ENCODE measurements at places on chromosomes 3 and 15.

- DNase-seq, result no peak
Measured at GRCh38 chr3:133955892-133956291, 60.2 kb upstream of the RAB6B start.

DNA sequence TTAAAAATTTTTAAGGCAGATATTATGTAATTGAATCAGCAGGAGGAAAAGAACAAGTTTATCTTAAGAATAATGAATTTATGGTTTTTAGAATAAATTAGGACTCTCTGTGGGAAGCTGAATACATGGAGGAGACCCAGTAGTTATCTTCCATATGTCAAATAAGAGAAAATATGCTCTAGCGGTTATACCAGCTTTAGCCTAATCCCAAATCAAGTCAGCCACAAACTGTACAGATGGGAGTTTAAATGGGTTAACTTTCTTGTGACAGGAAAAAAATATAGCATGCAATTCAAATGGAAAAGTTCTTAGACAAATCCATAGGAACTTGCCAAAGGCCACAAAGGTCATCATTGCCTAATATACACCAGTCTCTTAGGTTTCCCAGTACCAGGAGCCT, 84.3 kb downstream of the TTBK2 start:
- no peak for DNase-seq

GRCh38 chr3:127158614-127159229, 34.2 kb upstream of the PRR23E start:
- no peak for DNase-seq

DNA sequence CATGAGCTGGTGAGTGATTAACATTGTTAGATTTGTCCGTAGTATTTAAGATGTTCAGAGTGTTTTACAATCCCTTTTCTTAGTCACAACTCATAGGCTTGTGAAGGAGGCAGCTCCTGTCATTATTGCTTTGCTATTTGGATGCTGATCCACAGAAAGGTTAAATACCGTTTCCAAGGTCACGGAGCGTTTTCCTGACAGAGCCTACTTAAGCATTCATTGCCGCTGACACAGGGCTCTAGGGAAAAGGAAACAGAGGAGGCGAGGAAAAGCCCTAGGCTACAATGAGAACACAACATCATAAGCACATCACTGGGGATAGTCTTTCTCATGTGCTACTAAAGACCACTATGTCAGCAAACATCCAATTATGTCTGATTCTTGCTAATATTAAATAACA, 38.5 kb upstream of the CPB1 start:
- DNase-seq, result no peak

DNA sequence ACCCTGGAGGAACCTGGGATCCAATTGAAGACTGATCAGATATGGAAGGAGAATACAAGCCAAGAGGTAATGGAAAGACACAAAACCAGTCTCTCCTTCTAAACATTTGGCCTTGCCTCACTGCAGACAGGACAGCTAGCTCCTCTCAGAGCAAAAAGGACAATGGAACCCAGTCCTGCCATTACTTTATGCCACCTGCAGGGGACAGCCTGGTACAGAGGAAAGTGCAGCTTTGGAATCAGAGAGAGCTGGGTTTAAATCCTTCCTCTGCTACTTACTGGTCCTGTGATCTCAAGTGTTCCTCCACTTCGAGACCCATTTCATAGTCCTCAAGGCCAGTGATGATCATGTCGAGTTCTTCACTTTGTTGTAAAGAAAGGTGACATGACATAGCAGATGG, 159.4 kb upstream of the SMAD3 start:
- DNase-seq, result no peak

DNA sequence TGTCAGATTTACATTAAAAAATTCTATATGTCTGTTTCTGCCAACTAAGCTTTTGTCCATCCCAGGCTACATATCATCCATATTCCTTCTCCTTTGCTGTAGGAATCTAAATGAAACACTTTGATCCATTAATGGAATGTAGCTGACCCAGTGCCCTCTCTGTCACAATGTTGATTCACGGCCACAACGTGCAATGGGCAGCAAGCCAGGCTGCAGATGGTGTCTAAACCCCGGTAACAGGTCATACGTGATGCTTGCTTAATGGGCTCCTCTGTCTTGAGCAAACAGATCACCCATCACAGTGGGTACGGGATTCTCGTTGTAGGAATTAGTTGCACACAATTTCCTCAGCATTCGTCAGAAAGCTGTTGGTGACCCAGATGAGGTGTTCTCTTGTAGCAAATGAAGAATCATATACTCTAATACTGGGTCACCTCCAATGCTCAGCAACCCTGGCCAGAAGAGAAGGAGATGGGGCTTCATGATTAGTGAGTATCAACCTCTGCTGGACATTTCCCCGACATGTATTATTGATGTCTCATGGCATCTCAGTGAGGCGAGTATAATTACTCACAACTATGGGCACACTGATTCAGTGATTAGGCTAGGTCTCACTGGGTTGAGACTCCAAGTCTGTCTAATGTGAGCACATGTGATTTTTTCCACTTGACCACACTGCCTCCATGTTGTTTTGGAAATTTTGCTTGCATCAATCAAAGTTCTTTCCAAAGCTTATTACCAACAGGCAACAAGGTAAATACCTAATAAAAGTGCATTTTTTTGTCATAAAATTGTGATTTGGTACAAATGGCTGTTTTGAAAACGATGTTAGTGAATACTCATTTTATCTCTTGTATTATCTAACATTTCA, 12.9 kb upstream of the DCBLD2 start:
- no peak for DNase-seq

DNA sequence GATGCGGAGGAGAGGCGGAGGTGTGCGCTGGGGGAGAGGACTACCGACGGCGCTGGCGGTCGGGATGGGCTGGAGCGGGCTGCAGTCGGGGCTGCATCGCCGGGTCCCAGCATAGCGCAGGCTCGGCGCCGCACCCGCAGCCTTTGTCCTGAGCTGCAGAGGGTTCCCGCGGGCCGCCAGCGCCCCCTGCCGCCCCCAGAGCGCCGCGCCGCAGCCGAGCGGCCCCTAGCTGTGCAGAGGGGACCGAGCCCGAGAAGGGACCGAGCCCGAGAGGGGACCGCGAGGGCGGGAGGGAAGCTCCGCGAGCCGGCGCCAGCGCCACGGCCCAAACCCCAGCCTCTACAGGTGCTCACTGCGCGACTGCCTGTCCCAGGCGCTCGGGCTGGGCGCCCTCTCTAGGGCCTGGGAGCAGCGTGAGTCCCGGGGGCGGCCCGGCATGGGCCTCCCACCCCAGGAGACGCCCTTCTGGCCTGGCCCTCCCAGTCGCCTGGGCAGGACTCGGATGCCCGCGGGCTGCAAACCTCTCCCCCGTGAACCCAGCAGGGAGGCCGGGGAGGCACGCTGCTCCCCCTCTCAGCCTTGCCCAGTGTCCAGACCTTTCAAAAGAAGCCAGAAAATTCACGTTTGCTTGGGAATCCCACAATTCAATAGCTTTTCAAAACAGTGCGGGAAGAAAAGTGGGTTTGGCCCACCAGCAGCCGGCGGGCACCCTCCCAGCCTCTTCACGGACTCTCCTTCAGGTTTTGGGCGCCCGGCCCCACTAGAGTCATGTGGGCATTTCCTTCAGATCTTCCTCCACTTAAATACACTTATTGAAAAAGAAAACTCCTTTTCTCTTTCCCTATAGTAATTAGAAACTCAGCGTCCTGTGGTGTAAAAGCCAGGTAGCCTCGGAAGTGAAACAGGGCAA, 134.7 kb downstream of the TPRA1 start:
- peak; percentile 43 for DNase-seq

DNA sequence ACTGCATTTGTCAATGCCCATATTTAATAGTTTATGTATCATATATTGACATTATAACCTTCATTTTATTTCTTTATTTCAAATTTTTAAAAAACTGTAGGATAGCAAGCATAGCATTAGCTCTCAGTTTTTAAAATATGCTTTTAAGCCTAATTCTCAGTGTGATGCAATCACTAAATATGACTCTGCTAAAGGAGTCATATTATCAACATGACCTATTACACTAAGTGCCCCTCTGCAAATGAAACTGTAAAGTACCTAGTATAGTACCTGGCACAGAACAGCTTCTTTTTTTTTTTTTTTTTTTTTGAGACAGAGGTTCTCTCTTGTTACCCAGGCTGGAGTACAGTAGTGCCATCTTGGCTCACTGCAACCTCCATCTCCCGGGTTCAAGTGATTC, 179.4 kb upstream of the CGNL1 start:
- DNase-seq, result no peak

DNA sequence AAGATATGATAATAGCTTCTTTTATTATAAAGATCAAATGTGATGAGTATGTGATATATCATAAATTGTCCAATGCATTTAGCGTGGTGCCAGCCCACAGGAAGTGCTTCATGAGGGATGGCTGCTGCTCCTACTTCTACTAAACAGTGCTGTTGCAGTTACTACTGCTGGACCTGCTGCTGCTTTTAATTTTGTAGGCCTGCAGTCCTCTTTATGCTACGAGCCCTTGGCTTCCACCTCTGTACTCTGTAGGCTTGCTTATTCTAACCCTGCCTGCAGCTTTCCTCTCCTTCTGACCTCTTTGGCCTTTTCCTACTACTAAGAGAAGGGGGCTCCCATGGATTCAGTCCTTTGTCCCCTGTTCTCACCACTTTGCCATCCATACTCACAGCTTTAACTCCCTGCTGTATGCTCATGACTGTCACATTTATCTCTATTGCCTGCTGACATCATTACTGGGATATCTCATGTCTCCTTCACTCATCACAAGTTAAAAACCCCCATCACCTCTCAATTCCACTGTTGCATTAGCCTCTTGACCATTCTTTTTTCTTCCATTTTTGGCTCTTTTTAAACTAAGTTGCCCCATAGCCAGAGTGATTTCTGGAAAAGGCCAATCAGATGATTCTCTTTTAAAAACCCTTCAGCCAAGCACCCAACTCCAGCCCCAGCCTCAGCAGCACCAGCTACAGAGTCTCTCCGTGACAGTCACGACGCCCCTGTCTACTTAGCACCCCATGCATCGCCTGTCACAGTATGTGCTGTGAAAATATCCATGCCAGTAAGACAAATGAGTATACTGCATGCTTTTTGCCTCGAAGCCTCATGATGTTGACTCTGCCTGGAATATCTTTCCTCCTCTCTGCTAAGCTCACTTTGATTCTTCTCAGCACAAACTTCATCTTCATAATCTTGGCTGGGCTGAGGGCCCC, 56.3 kb downstream of the PLCL2 start:
- DNase-seq, result no peak

GRCh38 chr3:147793841-147794240, 384.7 kb downstream of the ZIC1 start:
- no peak for DNase-seq

- no peak for DNase-seq
Measured at GRCh38 chr3:177622520-177622919, 425.2 kb upstream of the TBL1XR1 start.

DNA sequence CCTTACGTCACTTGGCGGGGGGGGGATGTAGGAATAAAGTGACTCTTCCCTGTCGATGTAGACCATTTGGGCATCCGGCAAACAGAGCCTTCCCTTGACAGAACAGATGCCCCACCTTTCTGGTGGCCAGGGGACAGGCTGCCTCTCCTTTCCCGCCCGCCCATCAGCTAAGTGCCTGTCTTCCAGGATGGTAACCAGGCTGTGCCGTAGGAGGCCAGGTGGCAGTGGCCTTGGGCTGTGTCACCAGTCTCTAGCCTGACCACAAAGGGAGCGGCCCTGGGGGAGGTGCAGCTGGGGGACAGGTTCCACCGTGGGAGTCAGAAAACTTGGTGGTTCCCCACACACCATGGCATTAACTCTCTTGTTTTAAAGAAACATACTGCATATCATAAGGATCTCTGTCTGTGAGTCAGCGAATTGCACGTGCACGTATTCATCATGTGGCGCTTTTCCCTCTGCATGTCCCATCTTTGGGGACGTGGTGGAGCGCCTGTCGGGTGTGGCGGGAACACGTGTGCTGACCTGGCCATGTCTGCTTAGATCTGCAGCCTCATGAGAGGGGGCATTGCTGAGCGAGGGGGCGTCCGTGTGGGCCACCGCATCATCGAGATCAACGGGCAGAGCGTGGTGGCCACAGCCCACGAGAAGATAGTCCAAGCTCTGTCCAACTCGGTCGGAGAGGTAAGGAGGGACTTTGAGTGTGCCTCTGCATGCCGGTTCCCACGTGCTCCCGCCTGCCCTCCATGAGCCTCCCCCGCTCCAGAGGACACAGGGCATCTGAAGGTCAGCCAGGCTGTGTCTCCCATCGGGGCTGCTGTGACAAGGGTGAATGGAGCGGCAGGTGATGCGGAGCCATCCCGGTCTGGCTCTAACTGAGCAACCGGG, 156.0 kb downstream of the NSMCE3 start:
- no peak for DNase-seq

DNA sequence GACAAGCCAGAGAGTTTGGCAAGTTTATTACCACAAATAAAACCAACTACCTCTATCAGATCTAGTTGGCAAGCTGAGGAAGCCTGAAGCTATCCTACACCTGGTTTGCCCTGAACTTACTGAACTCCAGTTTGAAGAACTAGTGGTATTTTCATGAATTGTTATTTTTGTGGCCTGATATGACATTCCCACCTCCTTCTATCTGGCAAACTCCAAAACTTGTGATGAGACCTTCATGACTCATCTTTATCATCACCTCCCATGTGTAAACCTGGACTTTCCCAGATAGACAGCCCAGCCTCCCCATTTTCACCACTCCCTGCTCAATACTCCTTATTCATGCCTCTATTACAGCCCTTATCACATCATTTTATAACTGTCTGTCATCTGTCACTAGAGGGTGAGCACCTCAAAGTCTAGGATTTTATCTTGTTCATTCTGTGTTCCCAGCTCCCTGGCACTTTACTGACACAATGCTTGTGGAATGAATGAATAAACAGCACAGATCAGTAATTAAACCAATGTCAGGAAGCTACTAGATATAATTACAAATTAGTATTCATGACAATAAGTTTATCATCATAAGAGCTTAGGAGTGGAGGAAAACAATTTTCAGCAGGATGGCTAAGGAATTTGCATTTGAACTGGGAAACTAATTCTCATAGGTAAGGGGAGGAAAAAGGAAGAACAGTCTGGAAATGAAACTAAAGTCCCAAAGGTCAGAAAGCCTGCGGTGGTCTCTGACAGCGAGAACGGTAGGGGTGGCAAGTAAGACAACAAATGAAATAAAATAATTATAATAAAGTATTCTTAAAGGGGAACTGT, 13.2 kb upstream of the TRANK1 start:
- no peak for DNase-seq

DNA sequence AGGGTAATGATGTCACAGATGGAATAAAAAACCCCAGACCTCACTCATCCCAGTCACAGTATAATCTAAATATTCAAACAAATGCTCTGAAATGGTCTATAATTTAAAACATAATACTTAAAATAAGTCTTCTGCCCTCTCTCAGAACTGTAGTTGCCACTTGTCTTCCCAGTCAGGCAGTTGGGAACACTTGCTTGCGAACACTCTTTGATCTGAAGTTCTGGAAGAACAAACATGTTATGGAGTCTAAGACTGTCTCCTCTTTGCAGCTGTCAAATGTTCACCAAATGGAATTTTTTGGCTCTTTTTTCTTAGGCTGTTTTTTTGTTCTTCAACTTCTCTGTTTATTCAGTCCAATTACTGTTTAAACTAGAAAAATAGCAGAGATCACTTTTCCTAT, 711.1 kb upstream of the GOLIM4 start:
- no peak for DNase-seq

DNA sequence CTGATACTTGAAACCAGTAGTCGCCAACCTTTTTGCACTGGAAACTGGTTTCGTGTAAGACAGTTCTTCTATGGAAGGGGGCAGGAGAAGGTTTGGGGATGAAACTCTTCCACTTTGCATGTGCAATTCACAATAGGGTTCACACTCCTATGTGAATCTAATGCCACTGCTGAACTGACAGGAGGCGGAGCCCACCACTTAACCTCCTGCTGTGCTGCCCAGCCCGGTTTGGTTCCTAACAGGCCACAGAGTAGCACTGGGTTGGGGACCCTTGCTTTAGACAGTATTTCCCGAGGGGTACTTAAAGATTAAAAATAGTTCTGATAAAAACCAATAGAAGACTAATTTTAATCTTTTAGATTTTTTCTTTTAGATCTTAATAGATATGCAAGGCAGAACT, 11.1 kb downstream of the TFG start:
- DNase-seq, result no peak

Data from stimulated activated CD4-positive, alpha-beta T cell treated with anti-CD3 and anti-CD28 coated beads, Interleukin-12 subunit alpha, Interleukin-12 subunit beta, amount 100 ng/mL, for 4 hours (primary cell).